GM12878 (cell line): ENCODE measurements at places on chromosomes 5 and 9. TPM values are rescaled to one million over a fixed set of nuclear protein-coding genes. Genes with fewer than 3 reads are reported as not detected.

DNA sequence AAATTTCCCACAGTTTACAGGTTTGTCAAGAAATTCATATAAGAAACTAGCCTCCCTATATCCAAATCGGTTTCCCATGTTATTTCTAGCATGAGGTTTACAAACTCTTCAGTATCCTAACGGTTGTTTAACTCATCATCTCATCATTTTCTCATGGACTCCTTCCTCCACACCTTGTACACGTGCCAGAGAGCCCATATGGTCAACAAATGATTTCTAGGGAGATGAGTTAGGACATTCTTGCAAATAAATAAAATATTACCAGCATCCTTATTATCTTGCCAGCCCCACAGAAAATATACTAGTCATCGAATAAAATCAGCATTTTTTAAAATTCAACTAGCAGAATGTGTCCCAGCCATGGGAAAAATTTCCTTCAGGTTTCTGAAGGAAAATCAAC is 285.2 kb downstream of the EBF1 start:
- no peak for DNase-seq

- DNase-seq, result no peak
Observed at GRCh38 chr9:124348831-124349230, 66.4 kb downstream of the PSMB7 start.

The TJP2 gene
- 36.1 and 37.8 TPM in 2 replicates for polyA plus RNA-seq

DNA sequence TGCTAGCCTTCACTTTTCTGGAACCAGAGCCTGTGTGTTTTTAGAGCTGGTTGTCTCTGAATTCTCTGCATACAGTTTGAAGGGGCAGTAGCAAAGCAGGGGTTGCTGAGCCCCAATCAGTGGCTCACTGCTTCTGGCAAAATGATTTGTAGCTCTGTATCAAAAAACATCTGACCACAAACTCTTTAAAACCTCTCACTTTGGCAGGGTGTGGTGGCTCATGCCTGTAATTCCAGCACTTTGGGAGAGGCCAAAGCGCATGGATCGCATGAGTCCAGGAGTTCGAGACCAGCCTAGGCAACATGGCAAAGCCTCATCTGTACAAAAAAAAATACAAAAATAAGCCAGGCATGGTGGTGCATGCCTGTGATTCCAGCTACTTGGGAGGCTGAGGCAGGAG is 28.3 kb upstream of the APC start:
- no peak for DNase-seq

The SPINK13 gene
- not detected in 2 replicates for polyA plus RNA-seq

DNA sequence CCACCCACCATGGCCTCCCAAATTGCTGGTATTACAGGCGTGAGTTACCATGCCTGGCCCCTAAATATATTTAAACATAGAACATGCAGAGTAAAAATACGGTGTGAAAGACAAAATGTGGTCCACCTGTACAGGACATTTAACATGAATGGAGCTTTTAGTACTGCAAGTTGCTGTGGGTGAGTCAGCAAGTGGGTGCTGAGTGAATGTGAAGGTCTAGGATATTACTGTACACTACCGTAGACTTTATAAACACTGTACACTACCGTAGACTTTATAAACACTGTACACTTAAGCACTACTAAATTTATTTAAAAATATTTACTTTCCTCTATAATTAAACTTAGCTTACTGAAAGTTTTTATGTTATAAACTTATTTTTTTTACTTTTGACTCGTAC is 317.8 kb downstream of the PRDM9 start:
- DNase-seq, result no peak

DNA sequence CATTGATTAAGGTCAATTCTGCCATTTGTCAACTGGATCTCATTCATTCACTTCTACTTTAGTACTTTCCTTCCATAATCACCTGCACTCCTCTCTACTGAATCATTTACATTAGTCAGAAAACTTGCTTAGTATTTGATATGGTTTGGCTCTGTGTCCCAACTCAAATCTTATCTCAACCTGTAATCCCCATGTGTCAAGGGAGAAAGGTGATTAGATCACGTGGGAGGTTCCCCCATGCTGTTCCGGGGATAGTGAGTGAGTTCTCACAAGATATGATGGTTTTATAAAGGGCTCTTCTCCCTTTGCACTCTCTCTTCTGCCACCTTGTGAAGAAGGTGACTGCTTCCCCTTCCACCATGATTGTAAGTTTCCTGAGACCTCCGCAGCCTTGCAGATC is 23.7 kb upstream of the UGCG start:
- no peak for DNase-seq

The RGS7BP gene
- polyA plus RNA-seq, result not detected in 2 replicates

The HSPA5 gene
- polyA plus RNA-seq, result 495 and 506 TPM in 2 replicates

DNA sequence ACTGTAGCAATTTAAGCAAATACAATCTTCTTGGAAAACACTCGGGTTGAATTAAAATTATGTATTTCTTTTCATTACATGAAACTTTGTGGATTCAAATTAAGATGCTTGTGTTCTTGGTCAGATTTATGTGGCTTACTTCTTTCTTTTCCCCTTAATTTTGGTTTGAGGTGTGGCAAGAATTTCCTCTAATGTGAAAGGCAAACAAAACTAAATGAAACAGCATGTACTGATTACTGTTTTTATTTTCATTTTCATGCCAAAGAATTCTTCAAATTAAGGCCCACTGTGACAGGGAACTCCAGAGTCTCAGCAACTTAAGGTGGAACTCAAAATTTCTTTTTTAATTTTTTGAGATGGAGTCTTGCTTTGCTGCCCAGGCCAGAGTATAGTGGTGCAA is at the start of gene OMD:
TSS of gene OMD (minus strand) at position 132 of the 400 bp plus-strand sequence. CDS start 6,913 bp downstream, outside the sequence.
- DNase-seq, result no peak

GRCh38 chr9:76049341-76049740 is 158.9 kb downstream of the PCSK5 start:
- DNase-seq, result no peak

DNA sequence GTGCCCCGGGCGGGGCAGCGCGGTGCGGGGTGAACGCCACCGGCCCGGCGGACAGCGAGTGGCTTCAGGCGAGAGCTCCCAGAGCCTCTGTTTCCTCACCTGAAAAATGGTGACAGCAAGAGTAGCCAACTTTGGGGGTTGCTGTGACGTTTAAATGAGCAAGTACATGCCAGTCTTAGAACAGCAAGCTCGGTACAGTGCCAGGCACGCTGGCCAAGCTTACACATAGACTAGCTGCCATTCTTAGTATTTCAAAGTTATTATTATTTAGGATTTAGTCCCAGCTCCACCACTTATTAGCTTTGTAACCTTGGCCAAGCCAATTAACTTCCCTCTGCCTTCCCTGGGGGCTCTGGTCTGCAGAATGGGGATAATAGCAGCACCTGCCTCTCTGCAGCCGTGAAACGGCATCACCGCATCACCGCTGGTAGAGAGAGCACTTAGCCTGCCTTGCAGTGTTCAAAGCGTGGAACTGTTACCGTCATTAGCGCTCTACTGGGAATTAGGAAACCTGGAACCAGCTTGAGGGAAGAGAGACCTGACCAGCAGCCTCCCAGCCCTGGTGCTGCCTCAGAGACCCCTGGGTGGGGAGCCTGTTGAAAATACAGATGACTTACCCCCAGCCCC is at the start of gene C9orf50:
TSS of gene C9orf50 (minus strand) at position 433 of the 627 bp plus-strand sequence. CDS start 527 bp downstream, outside the sequence.
- DNase-seq, result no peak

DNA sequence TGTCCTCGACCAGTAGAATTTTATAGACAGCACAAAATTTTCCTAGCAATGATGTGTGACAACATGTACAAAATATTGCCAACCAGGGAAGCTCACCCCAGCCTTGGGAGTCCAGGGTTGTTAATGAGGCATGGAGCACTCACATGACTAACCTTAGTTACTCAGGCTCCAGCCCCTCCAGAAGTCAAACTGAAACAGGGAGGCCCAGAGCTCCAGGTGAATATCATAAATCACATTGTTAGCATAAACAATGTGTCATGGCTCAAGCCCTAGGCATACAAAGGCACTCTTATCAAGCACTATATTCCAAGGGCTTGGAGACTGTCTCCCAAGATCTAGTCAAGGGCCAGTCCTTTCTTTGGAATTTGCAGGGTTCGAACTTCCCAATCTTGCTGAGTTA is 44.4 kb downstream of the TNFAIP8 start:
- no peak for DNase-seq

- no peak for DNase-seq
Observed at GRCh38 chr9:89374176-89374575, 55.9 kb downstream of the SECISBP2 start.

The NR4A3 gene
- 0.10 TPM in 1 of 2 replicates, not detected in the other for polyA plus RNA-seq

- peak; percentile 34 for DNase-seq
Observed at GRCh38 chr9:112793213-112793810, 42.8 kb downstream of the SNX30 start.

The IFNA13 gene
- not detected in 2 replicates for polyA plus RNA-seq

DNA sequence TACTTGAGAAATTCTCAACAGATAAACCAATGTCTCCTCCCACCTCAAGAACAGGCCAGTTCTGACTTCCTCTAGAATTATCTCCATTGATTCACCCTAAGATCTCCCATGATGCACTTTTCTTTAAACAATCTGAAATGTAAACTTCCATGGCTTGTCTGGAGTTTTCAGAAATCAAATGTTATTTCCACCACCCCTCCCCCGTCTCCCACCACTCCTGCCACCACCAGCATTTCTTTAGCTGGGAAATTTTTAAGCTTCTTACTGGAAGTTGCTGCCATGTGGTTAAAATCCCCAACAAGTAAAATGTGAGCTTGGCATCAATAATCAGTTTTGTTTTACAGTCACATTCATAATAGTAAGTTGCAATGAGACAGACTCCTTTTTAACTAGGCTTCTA is 32.8 kb upstream of the BASP1 start:
- no peak for DNase-seq

GRCh38 chr5:177084175-177084574 is 2.5 kb upstream of the FGFR4 start:
- DNase-seq, result no peak

GRCh38 chr5:120706877-120707276 is 242.8 kb downstream of the PRR16 start:
- no peak for DNase-seq

- DNase-seq, result peak; percentile 91
Observed at GRCh38 chr9:109972026-109972882, 192.3 kb downstream of the PALM2AKAP2 start.

The IQGAP2 gene
- 15.4 and 20.1 TPM in 2 replicates for polyA plus RNA-seq

The ENHO gene
- not detected in 2 replicates for polyA plus RNA-seq

DNA sequence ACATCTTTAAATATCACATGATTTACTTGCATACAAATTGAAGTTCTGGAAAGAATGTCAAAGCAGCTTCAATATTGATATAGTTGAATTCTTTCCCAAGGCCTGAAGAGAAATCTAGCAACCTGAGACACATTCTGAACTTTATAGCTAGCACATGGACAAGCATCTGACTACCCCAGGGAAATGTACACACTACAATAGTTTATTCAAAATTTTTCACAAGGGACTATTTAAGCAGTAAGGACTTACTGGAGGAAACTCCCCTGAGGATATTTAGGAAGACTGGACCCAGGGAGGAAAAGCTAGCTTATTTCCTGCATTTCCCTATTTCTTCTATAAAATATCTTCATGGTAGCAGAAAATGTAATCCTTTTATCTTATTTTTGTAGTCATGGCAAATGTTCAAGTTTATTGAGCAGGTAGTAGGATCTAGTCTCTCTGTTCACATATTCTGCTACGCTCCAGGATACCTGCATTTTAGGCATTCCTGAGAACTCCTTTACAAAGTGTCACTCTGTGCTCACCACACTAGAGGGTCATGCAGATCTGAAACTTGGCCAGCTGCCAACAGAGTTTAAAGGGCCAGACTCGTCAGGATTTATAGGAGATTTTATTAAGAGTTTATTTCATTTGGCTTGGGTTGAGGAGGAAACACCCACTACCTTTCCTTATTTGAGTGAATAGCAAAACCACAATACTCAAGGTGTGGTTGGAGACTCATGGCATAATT is 348.4 kb upstream of the FTMT start:
- no peak for DNase-seq

The SUSD3 gene
- 30.9 and 32.9 TPM in 2 replicates for polyA plus RNA-seq

The C5orf58 gene
- not detected in 2 replicates for polyA plus RNA-seq

GRCh38 chr5:33300209-33300742 is 140.5 kb upstream of the TARS1 start:
- DNase-seq, result peak; percentile 33

DNA sequence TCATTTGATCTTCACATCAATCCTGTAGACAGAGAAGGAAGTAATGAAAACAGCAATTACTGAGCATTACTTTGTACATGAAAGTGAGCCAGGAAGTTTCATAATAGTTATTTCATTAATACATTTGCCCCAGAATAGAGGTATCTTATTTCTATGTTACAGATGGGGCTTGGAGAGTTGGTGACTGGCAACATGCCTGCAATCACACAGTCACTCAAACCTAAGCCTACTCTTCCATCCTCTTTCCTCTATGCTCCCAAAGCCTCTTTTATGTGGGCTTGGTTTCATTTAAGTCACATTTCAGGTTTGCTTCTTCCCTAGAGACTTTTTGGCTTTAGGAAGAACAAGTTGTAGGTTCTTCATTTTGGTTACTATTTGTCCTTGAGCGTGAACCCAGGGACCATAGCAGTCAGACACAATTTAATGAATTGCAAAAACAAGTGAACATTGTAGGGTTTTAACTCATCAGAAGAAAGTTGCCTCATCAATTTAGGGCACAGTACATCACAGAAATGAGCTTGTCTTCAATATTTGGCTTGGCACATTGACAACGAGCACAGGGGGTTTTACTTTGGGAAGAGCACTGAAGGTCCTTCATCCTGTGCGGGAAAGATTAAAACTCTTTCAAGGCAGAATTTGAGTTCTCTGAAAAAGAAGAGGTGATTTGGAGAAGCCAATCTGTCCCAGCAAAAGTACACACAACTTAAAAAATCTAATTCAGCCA is 381.1 kb downstream of the TMEM38B start:
- DNase-seq, result no peak

The PCYOX1L gene
- 15.0 and 15.3 TPM in 2 replicates for polyA plus RNA-seq

GRCh38 chr9:136110082-136111061 is 8.3 kb downstream of the TMEM250 start:
- DNase-seq, result no peak

DNA sequence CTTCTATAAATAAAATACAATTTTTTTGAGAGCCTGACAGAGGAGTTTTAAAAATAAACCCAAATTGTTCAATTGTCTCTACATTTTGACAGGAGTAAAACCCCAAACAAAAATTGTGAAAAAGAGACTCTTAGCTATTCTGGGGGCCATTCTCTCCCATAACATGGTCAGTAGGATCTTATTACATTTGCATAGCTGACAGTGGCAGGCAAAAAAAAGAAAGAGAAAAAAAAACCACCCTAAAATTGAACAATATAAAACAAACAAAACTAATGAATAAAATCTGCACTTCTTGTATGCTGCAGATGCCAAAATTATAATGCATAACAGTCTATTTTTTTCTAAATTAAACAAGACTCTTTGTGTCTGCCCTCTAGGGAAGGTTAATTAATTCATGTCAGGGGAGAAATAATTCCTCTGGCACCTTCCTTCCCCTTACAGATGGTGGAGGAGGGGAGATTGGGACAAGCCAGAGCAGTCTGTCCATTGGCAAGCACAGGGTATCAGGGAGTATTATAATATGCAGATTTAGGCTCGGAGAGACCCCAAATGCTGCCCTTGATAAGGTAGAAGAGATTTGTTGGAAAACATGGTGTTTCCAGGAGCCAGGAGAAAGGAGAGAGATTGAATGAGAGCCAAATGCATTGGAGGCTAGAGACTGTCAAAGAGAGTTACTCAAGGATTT is 79.7 kb upstream of the CDH6 start:
- no peak for DNase-seq

The SPATA31E1 gene
- not detected in 2 replicates for polyA plus RNA-seq
